ENCODE measurements at places on chromosomes 11 and 22. TPM values are rescaled to one million over a fixed set of nuclear protein-coding genes. Genes with fewer than 3 reads are reported as not detected.
A peak's percentile ranks its signal among the peaks of the same experiment; 100 is the strongest.

DNA sequence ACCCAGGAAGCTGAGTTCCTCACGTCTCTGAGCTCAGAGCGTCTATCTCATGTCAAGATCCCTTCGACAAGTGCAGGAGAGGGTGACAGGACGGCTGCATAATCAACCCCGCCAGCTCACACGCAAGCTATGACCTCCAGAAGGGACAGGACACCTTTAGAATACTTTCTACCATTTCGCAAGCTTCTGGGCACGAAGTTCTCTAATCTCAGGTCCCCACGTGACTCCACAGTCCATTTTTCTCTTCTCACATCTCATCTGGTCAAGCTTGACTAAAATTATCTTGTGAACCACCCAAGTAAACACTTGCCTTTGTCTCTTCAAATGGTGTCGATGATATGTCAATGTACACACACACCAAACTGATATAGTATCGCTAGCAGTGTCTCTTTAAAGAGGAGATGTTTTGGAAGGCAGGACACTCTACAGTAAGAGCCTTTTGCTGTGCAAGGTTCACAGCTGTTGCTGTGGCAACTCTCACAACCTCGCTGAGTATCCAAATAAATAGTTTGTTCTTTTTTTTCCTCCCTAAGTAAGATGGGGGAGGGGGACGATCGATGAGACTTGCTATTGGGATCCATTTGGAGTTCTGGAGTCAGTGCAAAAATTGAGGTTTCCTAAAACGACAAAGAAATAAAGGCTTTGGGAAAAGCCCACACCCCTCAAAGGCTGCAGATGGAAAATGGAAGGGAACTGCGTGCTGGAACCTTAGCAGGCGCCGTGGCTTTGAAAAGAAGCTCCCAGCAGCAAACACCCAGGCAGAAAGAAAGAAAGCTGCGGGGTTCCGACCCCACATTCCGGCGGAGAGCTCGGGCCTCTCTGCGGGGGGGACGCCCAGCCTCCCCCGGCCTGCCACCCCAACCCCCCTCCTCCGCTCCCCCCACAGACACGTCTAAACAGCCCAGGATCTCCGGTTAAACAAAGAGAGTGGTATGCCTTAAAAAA lies 215.4 kb upstream of the UBASH3B start:
- peak; percentile 13 for DNase-seq

GRCh38 chr11:110376711-110377324 lies 52.9 kb upstream of the FDX1 start:
- peak; percentile 84 for DNase-seq

DNA sequence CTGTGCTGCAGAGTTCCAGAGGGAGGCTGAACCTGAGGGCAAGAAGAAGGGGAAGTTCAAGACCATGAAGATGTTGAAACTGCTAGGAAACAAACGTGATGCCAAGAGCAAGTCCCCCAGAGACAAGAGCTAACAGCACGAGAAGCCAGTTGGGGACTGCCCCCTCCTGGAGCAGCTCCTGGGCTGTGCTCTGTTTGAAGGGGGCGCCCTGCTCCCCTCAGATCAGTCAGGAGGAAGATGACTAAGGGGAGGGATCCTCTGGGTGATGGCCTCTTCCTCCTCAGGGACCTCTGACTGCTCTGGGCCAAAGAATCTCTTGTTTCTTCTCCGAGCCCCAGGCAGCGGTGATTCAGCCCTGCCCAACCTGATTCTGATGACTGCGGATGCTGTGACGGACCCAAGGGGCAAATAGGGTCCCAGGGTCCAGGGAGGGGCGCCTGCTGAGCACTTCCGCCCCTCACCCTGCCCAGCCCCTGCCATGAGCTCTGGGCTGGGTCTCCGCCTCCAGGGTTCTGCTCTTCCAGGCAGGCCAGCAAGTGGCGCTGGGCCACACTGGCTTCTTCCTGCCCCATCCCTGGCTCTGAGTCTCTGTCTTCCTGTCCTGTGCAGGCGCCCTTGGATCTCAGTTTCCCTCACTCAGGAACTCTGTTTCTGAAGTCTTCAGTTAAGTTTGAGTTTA lies 12.6 kb downstream of the C22orf23 start:
- no peak for DNase-seq

GRCh38 chr22:35517769-35518530 lies 22.7 kb upstream of the RASD2 start:
- DNase-seq = no peak

DNA sequence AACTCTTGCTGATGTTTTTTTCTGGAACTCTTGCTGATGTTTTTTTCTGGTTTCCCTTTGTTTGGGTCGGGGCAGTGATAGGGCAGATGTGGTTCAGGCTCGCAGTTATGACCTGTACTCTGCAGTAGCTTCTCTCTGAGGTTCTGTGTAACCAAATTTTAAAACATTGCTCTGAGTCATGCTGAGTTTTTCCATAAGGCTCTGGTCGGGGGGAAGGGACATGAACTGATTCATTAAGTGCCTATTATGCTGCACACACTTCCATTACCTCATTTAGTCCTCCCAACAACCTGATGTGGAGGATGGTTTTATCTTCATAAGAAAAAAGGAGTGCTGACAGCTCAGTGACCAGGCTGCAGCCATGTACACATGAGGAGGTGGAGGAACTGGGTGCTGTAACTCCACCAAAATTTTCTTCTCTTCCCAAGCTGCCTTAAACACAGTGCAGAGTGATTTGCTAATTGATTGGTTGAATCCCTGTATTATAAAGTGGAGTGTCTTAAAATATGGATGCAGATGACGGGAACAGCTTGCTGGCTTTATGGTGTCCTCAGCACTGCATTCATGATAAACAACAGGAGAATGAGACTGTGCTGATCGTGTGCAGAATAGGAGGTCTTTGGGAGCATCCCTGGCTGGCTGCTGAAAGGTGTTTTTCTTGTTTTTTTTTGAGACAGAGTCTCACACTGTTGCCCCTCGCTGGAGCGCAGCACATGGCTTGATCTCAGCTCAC lies 19.1 kb downstream of the TNRC6B start:
- DNase-seq = peak; percentile 69

The HMOX1 gene
- 2.5 TPM for total RNA-seq
